ENCODE measurements at places on chromosomes 4 and X.

- DNase-seq: no peak
Observed at GRCh38 chrX:40083979-40084359, 13.8 kb downstream of the BCOR start.

DNA sequence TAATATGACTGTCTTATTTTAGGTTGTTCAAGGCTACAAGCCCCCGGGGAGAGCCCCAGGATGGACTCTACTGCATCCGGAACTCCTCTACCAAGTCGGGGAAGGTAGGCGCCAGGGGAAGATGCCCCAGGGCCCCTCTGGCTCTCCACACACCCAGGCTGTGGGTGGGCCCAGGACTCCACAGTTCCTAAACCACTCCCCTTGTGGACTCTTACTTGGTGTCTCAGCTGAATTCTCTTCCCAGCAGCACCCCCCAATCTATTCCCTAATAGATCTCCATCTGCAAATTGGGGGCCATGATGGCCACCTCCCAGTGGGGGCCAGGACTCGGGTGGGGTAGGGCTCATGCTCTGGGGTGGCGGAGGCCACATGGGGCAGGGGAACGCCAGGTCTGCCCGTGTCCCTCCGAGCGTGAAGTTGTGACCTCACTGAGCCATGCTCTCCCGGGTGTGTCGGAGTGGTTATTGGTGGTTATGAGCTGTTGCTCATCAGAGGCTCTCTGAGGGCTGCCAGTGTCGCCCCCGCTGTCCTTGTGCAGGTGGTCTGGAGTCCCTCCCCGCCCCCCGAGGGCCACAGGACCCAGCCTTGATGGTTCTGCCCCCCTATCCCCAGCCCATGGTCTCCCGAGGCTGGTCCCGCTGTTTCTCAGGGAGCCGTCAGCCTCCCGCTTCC is 11.2 kb upstream of the ADD1 start:
- no peak for DNase-seq

DNA sequence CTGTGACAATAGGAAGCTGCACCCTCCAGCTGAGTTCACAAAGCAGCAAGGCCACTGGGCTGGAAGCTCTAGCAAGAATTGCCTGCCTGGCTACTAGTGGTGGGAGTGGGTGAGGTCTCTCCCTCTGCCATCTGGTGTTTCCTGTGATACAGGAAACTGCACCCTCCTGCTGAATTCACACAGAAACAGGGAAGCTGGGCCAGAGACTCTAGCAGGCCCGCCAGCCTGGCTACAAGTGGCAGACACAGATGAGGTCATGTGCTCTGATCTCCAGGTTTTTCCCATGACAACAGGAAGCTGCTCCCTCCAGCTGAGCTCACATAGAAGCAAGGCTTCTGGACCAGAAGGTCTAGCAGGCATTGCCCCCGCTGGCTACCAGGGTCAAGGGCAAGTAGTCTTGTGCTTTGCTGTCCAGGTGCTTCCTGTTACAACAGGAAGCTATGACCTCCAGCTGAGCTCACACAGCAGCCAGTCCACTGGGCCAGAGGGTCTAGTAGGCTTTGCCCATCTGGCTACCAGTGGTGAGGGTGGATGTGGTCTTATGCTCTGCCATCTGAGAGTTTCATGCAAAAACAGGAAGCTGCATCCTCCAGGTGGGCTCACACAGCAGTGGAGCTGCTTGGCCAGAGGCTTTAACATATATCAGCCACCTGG is 41.5 kb upstream of the ZXDA start:
- no peak for DNase-seq

GRCh38 chr4:104630272-104630671 is 135.6 kb upstream of the CXXC4 start:
- no peak for DNase-seq

DNA sequence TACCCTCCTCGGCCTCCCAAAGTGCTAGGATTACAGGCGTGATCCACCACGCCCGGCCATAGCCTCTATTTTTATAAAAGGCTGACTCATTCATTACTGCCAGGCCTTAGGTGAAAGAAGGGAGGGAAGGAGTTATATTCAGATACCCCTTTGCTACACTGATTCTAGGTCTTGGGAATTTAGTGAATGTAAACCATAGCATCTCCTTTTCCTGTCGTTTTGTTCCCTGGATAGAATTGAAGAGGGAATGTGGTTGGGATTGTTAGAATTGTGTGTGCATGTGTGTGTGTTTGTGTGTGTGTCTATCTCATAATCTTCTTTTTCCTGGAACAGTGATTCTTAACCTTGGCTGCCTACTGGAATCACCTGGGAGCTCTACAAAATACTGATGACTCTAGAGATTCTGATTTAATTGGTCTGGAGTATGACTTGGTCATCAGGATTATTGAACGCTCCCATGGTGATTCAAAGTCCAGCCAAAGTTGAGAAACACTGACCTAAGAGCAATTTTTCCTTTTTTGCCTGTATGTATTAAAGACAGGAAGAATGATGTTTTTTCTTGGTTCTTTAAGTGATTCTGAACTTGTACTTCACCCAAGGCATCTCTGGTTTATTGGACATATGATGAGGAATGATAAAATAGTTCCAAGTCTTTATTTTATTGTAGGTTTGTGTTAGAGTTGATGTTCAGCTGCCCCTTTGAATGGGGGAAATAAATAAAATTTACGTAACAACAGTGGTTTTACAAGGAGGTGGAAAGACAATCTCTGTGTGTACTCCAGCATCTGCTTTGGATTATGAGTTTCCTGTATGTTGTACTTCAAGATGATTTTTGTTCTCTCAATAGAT is 37.0 kb downstream of the NAP1L5 start:
- no peak for DNase-seq

DNA sequence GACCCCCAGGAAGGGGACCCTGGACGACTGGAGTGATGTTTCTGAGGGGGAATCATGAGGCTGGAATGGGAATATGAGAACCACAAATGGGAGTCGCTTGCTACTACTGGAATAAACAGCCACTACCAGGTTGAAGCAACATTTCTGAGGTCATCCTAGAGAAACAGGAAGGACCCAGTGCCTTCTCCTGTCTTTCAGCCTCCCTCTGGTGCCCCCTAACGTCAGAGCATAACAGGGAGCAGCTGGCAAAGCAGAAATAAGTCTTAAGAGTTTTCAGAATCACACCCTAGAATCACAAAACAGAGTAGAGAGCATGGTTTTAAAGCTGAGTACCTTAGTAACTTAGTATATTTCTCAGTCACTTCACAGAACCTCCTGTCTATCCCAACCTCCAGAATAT is 347.8 kb upstream of the PITX2 start:
- no peak for DNase-seq

DNA sequence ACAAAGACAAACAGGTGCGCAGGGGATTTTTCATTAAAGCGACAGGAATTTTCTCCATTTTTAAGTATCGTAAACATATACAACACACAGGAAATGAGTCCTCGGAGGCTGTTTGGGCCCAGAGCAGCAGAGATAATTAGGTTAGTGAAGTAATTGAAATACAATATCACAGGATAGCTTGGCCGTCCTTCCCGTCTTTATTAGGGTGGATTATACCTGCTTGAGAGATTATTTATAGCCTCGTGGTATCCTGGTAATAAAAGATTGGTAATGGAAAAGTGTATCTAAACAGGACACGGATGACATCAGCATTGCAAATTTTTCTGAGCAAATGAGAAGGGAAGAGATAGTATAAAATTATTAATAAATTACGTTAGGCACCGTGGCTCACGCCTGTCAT is 68.2 kb downstream of the CRLF2 start:
- DNase-seq: no peak

DNA sequence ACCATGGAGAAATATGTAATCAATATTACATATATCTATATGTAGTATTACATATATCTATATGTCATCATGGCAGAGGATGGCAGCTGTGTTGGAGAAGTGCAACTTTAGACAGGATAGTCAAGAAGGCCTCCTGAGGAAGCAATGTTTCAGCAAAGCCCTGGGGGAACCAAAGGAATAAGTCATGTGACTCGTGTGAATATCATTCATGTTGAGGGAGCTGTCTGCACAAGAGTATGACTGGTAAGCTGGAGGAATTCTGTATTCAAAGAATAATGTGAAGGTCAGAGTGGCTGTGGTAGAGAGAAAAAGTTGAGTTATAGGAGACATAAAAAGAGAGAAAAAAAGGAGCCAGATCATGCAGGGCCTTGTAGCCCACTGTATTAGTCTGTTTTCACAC is 92.9 kb upstream of the EDNRA start:
- no peak for DNase-seq

GRCh38 chr4:95544113-95545103 is 4.4 kb downstream of the UNC5C start:
- no peak for DNase-seq

DNA sequence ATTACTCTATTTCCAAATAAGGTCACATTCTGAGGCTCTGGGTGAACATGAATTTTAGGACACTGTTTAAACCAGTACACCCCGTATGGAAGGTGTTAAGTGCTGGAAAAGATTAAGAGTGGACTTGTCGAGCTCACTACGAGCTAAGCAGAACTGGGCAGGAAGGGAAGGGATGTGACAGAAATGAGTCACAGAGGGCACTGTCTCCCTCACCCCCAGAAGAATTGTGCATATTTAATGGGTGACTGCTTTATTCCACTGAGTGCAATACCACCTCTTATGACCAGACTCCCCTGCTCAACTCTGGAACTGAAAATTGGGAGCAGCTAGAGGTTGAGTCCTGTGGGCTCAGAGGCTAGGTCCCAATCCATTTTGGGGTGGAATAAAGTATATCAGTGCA is 187.4 kb upstream of the RPS6KA3 start:
- DNase-seq: peak; percentile 32

DNA sequence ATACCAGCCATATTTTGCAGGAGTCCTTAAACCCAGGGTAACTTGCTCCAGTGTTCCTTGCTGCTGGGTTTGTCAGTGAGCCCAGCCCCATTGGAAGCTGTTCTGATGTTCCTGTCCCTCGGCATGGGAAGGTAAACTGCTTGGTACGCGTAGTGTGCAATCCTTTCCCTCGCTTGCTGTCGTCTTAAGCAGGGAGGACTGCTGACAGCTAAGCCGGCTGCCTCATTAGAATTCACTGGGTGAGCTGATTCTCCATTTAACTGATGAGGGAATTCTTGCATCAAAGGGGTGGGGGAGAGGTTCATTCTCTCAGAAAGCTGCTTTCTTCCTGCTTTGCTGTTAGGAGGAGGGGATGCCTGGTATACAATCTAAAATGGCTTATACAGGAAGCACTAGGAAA is 164.6 kb downstream of the MID1IP1 start:
- DNase-seq: no peak

DNA sequence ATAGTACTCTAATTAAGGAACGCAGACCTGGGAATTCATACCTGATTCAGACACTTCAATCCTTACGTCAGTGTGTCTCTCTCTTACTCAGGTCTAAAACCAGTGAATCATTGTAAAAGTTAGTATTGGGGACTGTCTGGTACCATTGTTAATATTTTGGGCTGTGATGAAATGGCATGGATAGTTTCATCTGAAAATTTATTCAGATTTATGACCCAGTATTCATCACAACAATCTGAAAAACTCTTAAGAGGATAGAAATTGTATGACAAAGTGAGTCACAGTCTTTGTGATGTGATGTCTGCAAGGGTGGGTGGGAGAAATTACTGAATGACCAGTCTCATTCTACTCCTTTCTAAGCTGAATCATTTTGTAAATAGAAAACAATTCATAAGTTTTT is 10.3 kb downstream of the FGF2 start:
- DNase-seq: no peak

GRCh38 chr4:5447755-5448154 is 260.6 kb downstream of the EVC2 start:
- DNase-seq: no peak

DNA sequence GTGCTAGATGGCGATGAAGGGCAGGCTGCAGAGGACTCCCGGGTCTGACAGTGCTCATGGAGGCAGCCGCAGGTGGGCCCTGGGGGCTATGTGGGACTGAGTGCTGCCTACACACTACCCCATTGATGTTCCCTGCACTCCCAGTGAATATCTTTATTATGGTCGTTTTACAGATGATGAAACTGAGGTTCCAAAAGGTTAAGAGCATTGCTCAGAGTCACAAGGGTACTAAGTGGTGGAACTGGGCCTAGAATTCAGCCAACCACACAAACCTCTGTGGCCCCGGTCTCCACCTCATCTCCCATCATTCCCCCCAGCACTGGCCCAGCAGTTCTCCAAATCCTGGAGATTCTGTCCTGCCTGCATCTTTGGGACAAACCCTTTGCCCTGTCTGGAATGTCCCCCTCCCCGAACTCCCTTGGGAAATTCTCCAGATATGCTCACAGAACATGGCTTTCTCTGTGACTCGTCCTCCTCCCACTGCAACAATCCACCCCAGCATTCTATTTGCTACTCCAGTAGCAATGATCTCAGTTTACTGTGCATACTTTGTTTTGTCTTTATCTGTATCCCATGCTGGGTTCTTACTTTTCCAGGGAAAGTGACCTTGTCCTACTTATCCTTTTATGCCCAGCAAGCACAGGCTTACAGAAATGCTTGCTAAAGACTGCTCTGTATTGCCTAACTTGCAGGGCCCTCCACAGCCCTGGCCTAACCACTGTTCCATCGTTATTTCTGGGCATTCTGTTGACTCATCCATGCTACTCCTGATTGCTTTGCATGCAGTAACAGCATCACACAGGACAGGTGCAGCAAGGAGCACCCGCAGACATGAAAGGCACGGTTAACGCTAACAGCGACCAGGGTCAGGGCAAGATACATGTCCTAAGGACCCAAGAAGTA is 14.0 kb downstream of the PNMA6F start:
- DNase-seq: no peak

- no peak for DNase-seq
Observed at GRCh38 chrX:48090123-48090522, 18.7 kb upstream of the ZNF630 start.

- no peak for DNase-seq
Observed at GRCh38 chr4:105430811-105431210, 43.1 kb downstream of the PPA2 start.

- no peak for DNase-seq
Observed at GRCh38 chrX:3026074-3026815, 15.0 kb upstream of the ARSF start.

DNA sequence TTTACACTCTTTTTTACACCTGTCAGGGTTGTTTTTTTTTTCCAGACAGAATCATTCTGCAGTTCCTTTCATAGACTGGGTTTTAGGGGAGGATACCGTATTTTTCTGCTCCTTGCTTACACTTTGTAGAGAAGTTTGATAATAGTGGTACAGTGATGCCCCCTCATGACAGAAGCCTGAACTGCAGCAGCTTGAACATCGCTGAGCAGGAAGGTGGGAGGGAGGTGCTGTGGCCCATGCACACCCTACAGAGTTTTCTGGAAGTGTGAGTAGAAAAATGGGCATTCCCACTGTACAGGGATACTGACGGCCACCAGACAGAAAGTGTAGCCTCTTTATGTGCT is 54.5 kb downstream of the RAB40A start:
- peak; percentile 70 for DNase-seq

DNA sequence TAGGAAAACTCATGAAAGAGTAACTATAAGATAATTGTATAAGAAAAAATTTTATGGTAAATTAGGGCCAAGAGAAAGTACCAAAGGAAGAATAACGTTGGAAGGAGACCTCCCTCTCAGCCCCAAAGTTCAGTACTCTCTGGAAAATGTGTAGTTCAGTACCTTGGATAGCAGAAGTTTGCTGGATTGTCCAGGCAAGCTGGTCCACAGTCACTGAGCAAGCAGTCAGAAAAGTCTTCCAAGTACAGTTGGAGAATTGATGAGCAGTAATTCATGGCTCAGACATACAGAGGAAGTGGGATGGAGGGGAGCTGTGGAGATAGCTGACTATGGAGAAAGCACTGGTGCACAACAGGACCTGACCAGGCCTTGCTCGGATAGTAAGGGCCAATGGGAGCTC is 598.2 kb upstream of the NDST4 start:
- no peak for DNase-seq

GRCh38 chr4:182874304-182874751 is 42.9 kb downstream of the DCTD start:
- no peak for DNase-seq
